ENCODE measurements at places on chromosomes 1 and 21. TPM values are rescaled to one million over a fixed set of nuclear protein-coding genes. Genes with fewer than 3 reads are reported as not detected.

ANGEL2 gene
- 36.9 TPM for polyA plus RNA-seq

KLF17 gene
- polyA plus RNA-seq, result 0.14 TPM

TMEM52 gene
- polyA plus RNA-seq, result 70.8 TPM

MROH9 gene
- not detected for polyA plus RNA-seq

CR1L gene
- 0.19 TPM for polyA plus RNA-seq

ZSCAN20 gene
- polyA plus RNA-seq, result 3.1 TPM

MAP3K7CL gene
- 69.5 TPM for polyA plus RNA-seq

CCDC185 gene
- polyA plus RNA-seq, result not detected

MPL gene
- 0.07 TPM for polyA plus RNA-seq

OTUD7B gene
- 11.9 TPM for polyA plus RNA-seq

DMBX1 gene
- polyA plus RNA-seq, result not detected

CDC42BPA gene
- polyA plus RNA-seq, result 32.3 TPM

FCRLB gene
- 0.42 TPM for polyA plus RNA-seq

TBX19 gene
- polyA plus RNA-seq, result 1.9 TPM
